NCI-H2081 (cell line): ENCODE measurements at places on chromosomes 4 and X.

- no peak for DNase-seq
Observed at GRCh38 chr4:75555294-75556164, at the start of gene ODAPH. Gene ODAPH, plus strand, starts transcription at chr4:75556066. Its CDS starts 17 bp downstream, at chr4:75556083.

- peak; percentile 4 for DNase-seq
Observed at GRCh38 chr4:88759039-88759894, 61.6 kb upstream of the NAP1L5 start.

- DNase-seq = no peak
Observed at GRCh38 chrX:100717363-100717762, 14.6 kb downstream of the SYTL4 start.

- DNase-seq = no peak
Observed at GRCh38 chr4:110666030-110666429, 43.2 kb upstream of the PITX2 start.

DNA sequence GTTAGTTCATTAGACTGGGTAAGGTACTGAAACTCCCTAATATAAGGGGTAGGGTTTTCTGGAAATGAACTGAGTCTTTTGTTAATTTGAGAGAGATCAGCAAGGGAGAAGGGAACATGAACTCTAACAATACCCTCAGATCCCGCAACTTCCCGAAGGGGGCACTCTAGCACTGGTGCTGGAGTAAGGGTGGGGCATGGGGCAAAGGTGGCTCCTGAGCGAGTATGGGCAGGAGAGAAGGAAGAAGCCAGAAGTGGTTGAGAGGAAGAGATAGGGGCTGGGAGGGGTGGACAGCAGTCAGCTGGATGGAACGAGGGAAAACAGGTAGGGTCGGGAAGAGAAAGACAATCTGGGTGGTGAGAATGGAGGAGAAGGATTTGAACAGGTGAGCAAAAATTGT is 183.2 kb upstream of the MAGEE2 start:
- no peak for DNase-seq

- DNase-seq = no peak
Observed at GRCh38 chr4:7009564-7009963, 33.6 kb upstream of the TADA2B start.

DNA sequence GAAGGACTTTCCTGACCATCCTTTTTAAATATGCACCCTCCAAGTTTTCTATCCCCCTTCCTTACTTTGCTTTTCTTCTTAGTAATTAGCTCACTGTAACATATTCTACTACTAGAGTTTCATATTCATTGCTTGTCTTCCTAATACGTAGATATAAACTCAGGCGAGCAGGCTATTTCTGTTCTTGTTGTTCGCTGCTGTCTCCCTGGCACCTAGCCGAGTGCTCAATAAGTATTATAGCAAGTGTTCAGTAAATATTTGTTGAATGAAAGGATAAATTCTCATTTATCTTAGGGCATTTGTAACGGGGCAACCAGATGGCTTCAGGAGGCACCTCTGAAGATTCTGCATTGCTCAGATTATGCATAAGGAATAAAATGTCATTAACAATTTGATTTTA is 6.8 kb upstream of the RHOH start:
- DNase-seq = peak; percentile 53

GRCh38 chr4:8085491-8086117 is 73.0 kb downstream of the ABLIM2 start:
- DNase-seq = no peak

DNA sequence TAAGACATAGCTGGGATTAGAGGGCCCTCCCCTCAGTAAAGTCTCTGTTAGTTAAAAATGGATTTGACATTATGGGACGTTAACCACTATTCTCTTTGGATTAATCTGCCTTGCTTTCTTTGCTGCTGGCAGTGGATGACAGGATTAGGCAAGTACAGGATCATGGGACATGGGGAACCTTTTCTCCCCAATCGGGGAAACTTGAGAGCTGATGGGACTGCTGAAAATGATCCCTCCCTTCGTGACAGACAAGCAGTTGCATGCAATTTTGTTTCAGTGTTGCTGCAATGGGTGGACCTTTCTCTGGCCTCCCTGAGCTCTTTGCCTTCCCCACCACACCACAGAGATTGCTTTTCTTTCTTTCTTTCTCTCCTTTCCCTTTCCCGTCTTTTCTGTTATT is 120.2 kb upstream of the BANK1 start:
- DNase-seq = no peak

DNA sequence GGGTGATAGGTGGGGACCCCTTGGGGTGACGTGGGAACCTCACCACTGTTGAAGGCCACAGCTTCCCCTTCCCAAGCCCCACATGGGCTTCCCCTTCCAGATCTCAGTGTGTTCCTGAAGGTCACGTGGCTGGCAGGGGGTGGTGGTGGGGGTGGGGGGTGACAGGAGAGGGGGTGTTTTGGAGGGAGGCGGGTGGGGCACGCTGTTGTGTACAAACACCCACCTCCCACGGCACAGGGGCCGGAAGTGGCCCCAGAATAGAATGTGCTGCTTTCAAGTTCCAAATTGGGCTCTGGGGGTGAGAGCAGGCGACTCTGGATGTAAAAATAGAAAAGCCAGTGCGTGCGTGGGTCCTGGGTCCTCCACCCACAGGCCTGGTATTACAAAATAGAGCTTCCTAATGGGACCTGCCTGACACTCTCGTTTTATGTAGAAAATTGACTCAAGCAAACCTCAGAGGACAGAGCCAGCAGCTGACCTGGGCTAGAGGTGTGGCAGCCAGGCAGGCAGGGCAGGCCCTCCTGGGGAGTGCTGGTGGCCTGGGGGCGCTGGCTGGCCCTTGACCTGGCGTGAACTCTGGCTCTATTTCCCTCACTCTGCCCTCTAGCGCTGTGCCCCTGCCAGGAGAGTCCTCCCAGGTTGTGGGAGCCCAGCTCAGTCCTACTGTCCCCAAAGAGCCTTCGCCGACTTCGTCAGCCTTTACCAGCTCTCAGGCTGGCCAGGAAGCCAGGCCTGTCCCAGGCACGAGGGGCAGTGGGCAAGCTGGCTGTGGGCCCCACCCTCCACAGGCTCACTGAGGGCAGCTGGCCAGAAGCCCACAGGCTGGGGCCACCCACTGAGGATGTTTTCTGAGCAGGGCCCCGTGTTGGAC is 5.4 kb upstream of the SH3BP2 start:
- DNase-seq = no peak

GRCh38 chr4:177517862-177518261 is 75.6 kb upstream of the AGA start:
- DNase-seq = no peak

DNA sequence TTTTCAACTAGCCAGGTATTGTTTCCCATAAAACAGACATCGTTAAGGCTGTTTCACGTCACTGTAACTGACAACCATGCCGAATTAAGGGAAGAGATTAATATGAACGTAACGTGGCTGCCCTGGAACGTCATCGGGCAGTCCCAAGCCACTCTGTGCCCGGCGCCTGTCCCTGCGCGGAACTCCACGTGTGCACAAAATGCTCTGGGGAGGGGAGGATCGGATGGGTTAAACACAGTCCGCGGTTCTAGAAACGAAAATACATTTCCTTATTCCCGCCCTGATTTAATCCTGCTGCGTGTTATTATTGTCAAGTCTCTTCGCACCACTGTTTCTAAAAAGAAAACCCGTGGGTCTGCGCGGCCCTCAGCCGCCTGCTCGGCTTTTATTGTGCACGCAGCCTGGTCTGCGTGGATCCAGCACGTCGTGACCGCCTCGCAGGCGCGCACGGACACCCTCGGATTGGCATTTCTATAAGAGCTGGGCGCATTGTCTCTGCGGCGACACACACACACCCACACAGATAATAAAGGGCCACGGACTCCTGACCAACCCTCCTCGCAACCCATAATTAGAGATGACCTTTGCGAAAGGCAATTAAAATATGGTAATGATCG is 69.6 kb upstream of the BCOR start:
- DNase-seq = peak; percentile 69

DNA sequence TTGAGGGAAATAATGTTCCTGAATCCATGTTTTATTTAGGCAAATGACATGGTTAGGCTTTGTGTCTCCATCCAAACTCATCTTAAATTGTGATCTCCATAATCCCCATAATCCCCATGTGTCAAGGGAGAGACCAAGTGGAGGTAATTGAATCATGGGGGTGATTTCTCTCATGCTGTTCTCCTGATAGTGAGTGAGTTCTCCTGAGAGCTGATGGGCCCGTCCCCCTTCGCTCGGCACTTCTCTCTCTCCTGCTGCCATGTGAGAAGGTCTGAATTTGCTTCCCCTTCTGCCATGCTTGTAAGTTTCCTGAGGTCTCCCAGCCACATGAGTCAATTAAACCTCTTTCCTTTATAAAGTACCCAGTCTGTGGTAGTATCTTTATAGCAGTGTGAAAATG is 563.0 kb upstream of the NR3C2 start:
- DNase-seq = no peak

- no peak for DNase-seq
Observed at GRCh38 chr4:110139815-110140214, 58.6 kb downstream of the ELOVL6 start.
